Activated naive CD4-positive, alpha-beta T cell treated with anti-CD3 and anti-CD28 coated beads, Interleukin-2, amount 50 U/mL, for 16 hours (primary cell): ENCODE measurements at places on chromosomes 16 and 17.

GRCh38 chr16:5504064-5504781 lies 406.6 kb upstream of the EEF2KMT start:
- DNase-seq = no peak

DNA sequence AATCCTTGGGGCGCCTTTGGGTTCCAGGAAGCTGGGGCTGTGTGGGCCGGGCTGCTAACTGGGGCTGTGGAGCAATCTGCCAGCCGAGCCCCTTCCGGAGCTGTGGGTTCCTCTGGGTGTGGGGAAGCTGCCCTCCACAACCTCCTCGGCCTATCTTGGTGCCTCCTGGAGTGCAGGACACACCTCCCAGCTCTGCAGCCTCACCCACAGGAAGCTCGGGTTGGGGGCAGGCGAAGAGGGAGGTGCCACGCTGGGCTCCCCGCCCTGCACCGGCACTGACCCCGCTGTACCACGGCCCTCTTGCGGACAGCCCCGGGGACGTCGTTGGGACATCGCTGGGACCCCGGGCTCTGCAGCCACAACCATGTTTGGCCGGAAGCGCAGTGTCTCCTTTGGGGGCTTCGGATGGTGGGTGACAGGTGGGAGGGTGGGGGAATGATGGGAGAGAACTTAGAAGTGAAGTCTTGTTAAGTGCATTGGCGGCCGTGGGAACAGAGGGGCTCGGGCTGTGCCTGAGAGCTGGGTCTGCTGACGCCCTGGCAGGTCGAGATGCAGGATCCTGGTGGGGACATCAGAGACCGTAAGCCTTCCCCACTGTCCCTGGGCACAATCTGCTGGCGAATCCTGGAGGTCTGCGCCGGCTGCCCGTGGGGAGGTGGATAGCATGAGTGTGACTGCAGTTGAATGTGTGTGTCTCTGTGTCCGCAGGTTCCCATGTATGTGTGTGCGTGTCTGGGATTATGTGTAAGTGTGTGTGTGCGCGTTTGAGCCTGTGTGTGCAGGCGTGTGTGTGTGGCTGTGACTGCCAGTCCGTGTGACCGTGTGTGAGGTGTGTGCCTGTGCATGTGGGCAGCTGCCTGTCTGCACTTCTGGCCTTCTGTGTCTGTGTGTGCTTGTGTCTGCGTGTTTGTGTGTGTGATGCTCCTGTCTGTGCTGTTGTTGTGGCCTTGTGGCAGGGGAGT lies at the start of gene RAP1GAP2:
Gene RAP1GAP2 (plus strand): TSS at position 275 of the 962 bp plus-strand sequence. CDS start 90 bp downstream, at position 365.
- peak; percentile 49 for DNase-seq

GRCh38 chr17:67689534-67690177 lies 28.1 kb upstream of the NOL11 start:
- DNase-seq = peak; percentile 35

DNA sequence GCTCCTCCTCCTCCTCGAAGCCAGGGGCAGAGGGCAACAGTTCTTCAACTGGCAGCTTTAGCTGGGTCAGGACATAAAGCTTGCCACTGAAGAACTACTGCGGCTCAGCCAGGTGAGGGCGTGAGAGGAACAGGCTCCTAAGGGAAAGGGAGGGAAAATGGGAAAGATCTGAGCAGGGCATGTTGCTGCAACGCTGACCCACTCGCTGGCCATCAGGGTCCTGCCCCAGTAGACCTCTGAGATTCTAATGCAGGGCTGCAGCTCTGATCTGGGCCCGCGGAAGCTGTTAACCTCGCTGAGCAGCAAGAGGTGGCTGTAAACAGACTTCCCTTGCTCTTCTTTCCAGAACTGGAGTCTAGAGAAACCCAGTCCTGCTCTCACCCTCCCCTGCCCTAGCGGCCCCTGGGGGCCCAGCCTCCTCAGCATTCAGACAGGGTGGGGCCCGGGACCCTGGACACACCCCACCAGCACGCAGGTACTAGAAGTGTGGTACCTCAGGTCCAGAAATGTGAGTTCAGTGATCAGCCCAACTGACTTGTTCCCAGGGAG lies 3.8 kb upstream of the TLCD2 start:
- no peak for DNase-seq

DNA sequence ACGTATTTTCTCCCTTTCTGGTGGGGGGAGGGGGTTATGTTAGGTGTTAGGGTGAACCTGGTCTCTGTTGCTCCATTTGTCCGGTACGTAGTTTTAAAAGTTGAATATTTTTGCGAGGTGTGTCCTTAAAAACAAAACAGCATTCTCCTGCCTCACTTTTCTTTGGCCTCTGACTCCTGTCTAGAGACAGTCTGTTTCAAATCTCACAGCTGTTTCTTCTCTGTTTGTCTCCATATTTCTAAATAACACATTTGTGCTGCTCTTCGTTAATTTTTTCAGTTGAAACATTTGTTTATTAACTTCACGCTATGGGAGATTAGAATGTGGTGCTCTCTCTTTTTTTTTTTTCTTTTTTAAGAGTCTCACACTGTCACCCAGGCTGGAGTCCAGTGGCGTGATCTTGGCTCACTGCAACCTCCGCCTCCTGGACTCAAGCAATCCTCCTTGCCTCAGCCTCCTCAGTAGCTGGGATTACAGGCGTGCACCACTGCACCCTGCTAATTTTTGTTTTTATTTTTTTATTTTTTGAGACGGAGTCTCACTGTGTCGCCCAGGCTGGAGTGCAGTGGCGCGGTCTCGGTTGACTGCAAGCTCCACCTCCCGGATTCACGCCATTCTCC lies 31.7 kb downstream of the RPA1 start:
- no peak for DNase-seq

- no peak for DNase-seq
These were observed 9.3 kb downstream of the YWHAE start for GRCh38 chr17:1390432-1391367.

GRCh38 chr16:138049-138417 lies 440 bp downstream of the NPRL3 start:
- DNase-seq = peak; percentile 38

DNA sequence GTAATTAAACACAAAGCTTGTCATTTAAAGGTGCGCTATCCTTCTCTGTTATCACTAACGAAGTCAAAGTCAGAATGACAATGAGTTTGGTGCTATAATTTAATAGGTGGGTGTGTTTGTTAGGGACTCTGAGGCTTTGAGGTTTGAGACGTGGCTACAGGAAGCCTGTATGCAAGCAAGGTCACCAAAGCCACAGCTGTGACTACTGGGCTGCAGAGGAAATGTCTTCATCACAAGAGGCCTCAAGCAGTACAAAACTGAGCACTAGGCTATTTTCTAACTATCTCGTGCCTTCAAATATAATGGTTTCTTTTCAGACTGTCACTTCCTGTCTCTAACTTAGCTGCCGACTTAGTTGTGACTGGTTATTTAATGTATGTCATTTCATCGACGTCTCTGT lies 141.2 kb downstream of the AATF start:
- DNase-seq = no peak
